ENCODE measurements at places on chromosomes 3 and 15.

DNA sequence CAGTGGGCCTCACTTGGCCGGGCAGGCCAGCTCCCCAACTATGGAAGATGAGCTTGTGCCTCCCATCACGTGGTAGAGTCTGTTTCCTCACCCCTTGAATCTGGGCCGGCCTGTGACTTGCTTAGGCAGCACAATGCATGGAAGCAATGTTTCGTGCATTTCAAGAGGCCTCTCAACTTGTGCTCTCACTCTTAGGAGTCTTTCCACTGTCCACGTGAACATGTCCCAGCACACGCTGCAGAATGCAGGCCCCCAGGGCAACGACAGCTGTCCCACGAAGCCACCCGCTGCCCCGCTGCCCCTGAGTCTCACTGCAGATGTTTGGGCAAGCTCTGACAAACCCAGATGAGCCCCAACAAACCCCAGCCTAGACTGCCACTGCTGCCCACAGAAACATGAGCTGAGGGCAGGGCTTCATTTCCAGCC lies 27.2 kb upstream of the SLC41A3 start:
- no peak for DNase-seq

DNA sequence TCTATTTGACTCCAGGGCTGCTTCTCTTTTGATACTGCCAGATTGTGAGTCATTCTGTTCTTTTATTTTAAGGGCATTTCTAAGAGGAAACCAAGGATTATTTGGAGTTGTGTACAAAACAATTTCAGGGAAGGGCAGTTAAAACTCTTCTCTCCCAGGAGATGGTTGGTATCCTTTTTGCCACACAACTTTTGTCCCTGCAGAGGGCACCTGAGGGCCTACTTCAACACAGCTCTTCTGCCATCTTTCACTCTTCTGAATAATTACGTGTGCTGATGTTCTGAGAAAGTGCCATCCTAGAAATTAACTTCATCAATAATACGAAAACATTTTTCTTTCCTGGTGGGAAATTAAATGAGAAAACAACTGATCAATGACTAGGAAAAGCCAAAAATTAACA lies 75.7 kb upstream of the GADL1 start:
- DNase-seq: no peak

GRCh38 chr3:150393745-150394144 lies 14.4 kb upstream of the TSC22D2 start:
- DNase-seq: no peak

GRCh38 chr15:88646951-88647350 lies 8.1 kb downstream of the ISG20 start:
- DNase-seq: no peak

DNA sequence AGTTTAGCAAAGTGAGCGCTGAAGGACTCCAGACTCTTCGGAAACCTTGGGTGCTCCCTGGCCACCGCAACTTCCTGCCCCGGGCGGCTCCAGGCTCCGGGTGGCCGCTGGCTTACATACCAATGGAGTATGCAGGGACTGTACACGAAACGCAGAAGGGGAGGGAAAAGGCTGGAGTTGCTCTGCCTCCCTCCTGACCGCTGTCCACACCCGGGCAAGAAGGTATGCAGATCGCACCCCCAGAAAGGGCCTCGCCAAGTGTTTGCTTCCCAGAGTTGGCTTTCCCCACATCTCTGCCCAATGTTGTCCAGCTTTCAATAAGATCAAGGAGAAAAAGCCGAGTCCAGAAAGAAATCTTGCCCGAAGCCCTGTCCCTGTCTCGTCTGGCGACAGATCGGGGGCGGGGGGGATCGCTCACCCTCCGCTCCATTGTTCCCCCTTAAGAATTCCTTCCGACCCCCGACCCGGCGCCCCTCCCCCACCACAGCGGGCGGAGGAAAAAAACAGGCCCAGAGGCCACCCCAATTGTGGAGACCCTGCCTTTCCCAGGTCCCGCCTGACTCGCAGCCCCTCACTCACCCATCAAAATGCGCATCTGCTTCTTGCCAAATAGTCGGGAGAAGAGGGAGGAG lies 533 bp downstream of the ARF4 start:
- DNase-seq: peak; percentile 44

- DNase-seq: peak; percentile 8
Measured at GRCh38 chr3:51706788-51707731, at the start of gene GRM2. Gene GRM2, plus strand, starts transcription at chr3:51707068. Its CDS starts 1,916 bp downstream, at chr3:51708984.

GRCh38 chr15:90178468-90179435 lies 22.4 kb upstream of the SEMA4B start:
- DNase-seq: no peak

- no peak for DNase-seq
Measured at GRCh38 chr15:55715355-55716076, 27.4 kb downstream of the PRTG start.

DNA sequence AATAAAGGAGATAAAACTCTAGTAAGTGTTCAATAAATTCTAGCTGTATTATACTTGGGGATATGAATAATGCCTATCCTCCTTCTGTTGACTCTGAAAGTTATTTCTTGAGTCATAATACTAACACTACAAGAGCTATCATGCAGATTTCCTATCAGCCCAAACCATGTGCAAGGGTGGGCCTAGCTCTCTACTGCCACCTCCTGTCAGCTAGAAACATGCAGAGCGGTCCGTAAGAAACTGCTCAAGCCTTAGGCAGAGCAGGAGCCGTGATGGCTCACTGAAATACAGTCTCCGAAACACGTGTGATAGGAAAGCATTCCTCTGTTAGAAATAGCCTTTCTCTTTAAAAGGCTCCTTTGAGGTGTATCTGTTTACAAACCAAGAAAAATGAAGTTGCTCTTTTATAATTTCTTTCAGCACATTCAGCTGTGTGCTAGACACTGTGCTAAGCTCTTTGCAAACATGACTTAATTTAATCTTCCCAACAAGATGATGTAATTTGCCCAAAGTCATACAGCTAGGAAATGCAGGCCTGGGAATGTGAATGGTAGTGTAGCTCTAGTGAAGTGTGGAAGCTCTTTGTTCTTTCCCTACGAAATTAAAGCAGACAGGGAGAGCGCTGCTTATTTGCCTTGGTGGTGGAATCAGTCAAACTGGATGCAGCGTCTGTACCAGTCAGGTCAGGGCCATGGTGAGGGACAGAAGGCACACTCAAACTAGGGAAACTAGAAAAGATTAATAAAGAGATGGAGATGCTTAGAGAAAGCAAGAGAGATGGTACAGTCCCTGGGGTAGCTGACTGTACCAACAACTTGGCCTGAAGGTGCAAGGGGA lies 43.1 kb downstream of the MTHFS start:
- peak; percentile 65 for DNase-seq

- no peak for DNase-seq
Measured at GRCh38 chr3:110077093-110077492, 739.7 kb upstream of the DPPA4 start.

DNA sequence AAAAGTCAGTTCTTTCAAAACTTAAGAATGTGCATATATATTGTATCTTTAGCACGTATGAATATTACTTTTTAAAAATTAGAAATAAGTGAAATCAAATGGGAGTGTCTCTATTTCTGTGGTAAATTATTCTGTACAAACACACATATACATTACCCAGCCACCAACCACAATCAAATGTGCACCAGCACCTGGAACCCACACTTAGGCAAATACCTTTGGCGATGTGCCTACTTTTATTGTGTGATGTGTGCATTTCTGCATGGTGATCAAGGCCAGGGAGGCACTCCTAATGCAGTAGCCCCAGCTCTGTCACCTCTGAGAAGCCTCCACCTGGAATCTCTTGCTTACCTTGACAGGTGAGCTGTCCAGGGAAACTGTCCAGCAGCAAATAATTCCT lies 76.9 kb downstream of the PIK3R4 start:
- no peak for DNase-seq

GRCh38 chr3:194201953-194202666 lies 66.2 kb downstream of the HES1 start:
- no peak for DNase-seq

DNA sequence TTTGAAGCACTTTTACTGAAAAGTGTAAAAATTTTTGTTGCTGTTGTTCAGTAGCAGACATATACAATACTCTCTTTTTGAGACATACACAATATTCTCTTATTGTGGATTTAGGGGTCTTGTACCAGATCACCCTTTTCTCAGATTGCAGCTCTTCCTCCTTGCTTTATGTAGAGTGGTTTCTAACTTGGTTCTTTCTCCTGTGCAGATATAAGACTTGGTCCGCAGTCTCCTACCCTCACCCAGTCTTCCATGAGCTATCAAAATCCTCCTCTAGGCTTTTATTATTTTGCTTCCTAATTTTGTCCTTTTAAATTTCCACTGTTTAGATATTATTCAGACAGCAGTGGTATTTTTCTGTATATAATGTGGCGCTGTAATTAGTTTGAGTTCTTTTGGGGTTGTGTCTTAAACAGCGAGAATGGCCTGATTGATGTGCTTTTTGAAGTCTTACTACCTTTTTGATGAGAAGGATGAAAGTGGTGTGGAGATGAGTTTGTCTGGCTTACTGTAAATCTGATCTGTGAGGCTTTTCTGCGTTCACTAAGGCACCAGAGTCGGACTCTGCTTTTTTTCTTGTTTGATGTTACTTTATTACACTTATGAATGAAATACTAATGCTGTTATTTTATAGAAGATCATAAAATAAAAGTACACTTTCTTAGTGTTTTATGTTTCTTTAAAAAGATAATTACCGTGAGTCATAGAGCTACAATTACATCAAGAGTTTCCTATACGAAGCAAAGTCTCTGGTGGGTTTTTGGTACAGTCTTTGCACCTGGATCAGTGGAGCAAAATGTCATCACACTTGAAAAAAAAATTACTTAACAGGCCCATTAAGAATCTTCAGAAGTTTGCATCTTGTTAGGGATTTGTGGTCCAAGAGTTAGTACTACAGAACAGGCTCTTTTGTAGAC lies 27.8 kb downstream of the FNDC3B start:
- DNase-seq: no peak

All from activated CD8-positive, alpha-beta memory T cell treated with anti-CD3 and anti-CD28 coated beads, Interleukin-2, amount 50 U/mL, for 4 hours (primary cell).